ENCODE measurements at places on chromosomes 16 and 17. TPM values are rescaled to one million over a fixed set of nuclear protein-coding genes. Genes with fewer than 3 reads are reported as not detected.

The EVPLL gene
- total RNA-seq = not detected

The MRPS34 gene
- total RNA-seq = 146 TPM

The CCL1 gene
- total RNA-seq = not detected

The KRTAP2-2 gene
- not detected for total RNA-seq

The SDF2 gene
- total RNA-seq = 37.2 TPM

The KRT36 gene
- total RNA-seq = not detected

The MAZ gene
- 306 TPM for total RNA-seq

The CACNG4 gene
- not detected for total RNA-seq

The GLIS2 gene
- 0.27 TPM for total RNA-seq

The SLC5A11 gene
- not detected for total RNA-seq

The BBS2 gene
- total RNA-seq = 23.2 TPM

The FAM20A gene
- total RNA-seq = not detected

The NOS2 gene
- total RNA-seq = 0.09 TPM

The CCNF gene
- total RNA-seq = 52.2 TPM

The CHAD gene
- not detected for total RNA-seq

The SLC12A3 gene
- total RNA-seq = not detected

The PRSS33 gene
- total RNA-seq = not detected

The KRT31 gene
- total RNA-seq = not detected

The PYY gene
- not detected for total RNA-seq

The KRT24 gene
- total RNA-seq = not detected

The TP53TG3D gene
- 0.42 TPM for total RNA-seq

The C17orf100 gene
- 2.0 TPM for total RNA-seq

The CLEC18A gene
- total RNA-seq = 0.32 TPM

The NPIPA7 gene
- total RNA-seq = 13.7 TPM

The FBXO39 gene
- 0.19 TPM for total RNA-seq

The ADAM11 gene
- total RNA-seq = 0.19 TPM

The IGFALS gene
- total RNA-seq = not detected

The PITPNM3 gene
- total RNA-seq = 0.72 TPM

The TPPP3 gene
- not detected for total RNA-seq

The SLC13A2 gene
- total RNA-seq = not detected

The MYOCD gene
- not detected for total RNA-seq

The OR3A3 gene
- not detected for total RNA-seq

The TNS4 gene
- 12.8 TPM for total RNA-seq

The TRPV3 gene
- 0.61 TPM for total RNA-seq
